DND-41 (cell line): ENCODE measurements at places on chromosomes 16 and 17.

DNA sequence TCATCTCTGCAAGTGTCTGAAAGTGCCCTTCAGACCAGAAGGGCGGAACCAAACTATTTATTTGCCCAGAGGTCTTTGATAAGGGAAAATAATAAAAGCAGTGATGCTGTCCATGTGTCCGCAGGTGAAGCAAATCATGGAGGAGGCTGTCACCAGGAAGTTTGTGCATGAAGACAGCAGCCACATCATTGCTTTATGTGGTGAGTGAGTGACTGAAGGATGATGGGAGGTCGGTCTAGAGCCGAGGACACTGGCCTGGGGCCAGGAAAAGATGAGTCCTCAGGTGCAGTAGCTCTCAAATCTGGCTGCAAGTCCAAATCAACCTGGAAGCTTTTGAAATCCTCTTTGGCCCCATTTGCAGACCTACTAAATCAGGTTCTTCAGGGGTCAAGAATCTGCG, 6.1 kb downstream of the SGSM2 start:
- DNase-seq = no peak

DNA sequence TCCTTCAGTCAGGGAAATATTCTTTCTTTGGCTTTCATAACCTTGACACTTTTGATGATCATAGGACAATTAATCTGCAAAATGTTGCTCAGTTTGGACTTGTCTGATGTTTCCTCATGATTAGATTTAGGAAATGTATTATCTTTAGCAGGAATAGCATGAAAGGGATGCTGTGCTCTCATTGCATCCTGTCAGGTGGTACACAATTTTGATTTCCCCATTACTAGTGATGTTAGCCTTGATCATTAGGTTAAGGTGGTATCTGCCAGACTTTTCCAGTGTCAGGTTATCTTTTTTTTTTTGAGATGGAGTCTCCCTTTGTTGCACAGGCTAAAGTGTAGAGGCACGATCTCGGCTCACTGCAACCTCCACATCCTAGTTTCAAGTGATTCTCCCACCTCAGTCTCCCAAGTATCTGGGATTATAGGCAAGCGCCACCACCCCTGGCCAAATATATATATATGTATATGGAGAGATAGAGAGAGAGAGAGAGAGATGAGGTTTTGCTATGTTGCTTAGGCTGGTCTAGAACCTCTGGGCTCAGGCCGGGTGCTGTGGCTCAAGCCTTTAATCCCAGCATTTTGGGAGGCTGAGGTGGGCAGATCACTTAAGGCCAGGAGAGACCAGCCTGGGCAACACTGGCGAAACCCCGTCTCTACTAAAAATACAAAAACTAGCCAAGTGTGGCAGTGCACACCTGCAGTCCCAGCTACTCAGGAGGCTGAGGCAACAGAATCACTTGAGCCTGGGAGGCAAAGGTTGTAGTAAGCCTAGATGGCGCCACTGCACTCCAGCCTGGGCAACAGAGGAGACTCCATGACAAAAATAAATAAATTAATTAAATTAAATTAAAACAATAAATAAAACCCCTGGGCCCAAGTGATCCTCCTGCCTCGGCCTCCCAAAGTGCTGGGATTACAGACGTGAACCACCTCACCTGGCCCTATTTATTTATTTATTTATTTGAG, 15.8 kb upstream of the CAVIN1 start:
- DNase-seq = peak; percentile 49

GRCh38 chr16:29700253-29700987, 21.4 kb downstream of the QPRT start:
- DNase-seq = peak; percentile 55

GRCh38 chr17:10139577-10139976, 58.8 kb downstream of the GAS7 start:
- DNase-seq = no peak

- no peak for DNase-seq
Measured at GRCh38 chr17:35239823-35240222, 3.0 kb upstream of the SLFN5 start.

GRCh38 chr17:62668091-62668804, 40.8 kb downstream of the MRC2 start:
- no peak for DNase-seq

GRCh38 chr17:80615376-80615775, 70.7 kb downstream of the RPTOR start:
- no peak for DNase-seq

- DNase-seq = no peak
Measured at GRCh38 chr17:64214950-64215349, 48.1 kb downstream of the TEX2 start.

DNA sequence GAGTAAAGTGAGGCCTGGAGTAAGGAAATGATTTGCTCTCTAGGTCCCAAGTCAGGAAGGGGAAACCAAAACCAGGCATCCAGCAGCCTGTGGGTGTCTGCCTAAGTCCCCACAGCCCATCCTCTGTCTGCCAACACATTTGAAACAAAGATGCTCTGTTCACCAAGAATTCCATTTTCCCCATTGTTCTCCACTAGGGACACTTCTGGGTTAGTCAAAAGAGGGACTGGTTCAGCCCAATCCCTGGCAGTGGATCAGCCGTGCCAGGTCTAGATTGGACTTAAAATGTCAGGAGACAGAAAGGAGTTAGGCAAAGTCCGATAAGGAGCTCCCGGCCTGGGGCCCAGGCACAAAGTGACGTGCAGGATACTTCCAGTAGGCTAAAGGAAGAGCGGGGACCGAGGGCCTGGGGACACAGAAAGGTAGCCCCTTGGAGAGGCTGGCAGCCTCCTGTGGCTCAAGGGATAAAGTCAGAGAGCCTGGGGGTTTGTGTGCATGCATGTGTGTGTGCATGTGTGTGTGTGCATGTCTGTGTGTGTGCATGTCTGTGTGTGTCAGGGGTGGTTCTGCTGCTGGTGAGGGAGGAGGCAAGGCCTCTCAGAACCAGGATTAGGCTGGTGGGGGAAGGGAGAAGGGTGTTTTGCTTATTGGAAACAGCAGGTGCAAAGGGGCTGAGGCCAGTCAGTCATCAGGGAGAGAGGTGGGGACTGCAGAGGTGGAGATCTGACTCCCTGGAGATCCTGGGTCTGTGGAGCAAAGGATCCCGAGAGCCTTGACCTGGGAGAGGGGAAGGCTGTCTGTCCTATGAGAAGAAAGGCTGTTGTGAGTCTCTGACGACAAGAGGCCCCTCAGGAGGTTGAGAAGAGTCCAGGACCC, 41.7 kb upstream of the IL34 start:
- DNase-seq = no peak

DNA sequence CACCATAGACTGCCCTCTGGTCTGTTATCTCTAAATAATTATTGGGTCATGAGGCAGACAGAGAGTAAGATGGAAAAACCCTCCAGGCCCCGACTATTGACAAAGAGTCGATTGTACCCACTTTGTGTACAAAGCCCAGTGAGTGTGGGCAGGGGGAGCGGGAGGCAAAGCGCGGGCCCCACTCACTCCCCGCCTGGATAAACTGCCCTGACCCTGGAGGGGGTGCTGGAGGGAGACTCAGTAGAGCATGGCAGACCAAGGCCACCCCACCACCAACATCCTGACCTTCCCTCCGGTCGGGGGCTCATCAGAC, 11.2 kb upstream of the CPSF4L start:
- no peak for DNase-seq

GRCh38 chr16:72371307-72372086, 199.5 kb upstream of the PMFBP1 start:
- no peak for DNase-seq

- DNase-seq = peak; percentile 35
Measured at GRCh38 chr17:18315562-18315922, 449 bp downstream of the SMCR8 start.

GRCh38 chr16:188674-189073, 8.4 kb downstream of the HBQ1 start:
- DNase-seq = peak; percentile 53

GRCh38 chr17:77599699-77600098, 358.8 kb upstream of the TNRC6C start:
- DNase-seq = no peak

GRCh38 chr16:89344458-89344834, 126.9 kb downstream of the ZNF778 start:
- no peak for DNase-seq

- DNase-seq = peak; percentile 77
Measured at GRCh38 chr17:18217412-18218015, 7.9 kb upstream of the LLGL1 start.

- DNase-seq = no peak
Measured at GRCh38 chr16:67731071-67731752, 12.1 kb upstream of the GFOD2 start.

GRCh38 chr17:77445760-77446532, 305.2 kb downstream of the SEC14L1 start:
- DNase-seq = peak; percentile 83

GRCh38 chr17:31008374-31009041, 37.7 kb downstream of the RNF135 start:
- no peak for DNase-seq

GRCh38 chr17:30161601-30162000, 45.0 kb downstream of the NSRP1 start:
- no peak for DNase-seq

- DNase-seq = no peak
Measured at GRCh38 chr16:81040131-81040530, 4.5 kb downstream of the ATMIN start.

DNA sequence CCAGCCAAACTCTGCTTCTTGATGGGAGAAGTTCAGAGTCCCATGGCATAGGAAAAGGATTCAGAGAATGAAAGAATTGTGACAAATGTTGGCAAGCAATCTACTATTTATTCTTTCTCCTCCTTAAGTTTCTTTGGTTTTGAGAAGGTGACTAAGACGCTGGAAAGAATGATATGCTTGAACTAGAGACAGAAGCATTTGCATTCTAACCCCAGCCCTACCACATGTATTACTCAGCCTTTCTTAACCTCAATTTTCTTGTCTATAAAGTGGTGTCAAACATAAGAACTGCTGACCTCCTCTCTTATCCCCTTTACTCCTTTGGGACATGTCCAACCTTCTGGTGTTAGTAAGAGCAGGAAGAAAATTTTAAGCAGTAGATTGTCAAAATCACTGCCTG, 124.7 kb downstream of the HS3ST2 start:
- no peak for DNase-seq

DNA sequence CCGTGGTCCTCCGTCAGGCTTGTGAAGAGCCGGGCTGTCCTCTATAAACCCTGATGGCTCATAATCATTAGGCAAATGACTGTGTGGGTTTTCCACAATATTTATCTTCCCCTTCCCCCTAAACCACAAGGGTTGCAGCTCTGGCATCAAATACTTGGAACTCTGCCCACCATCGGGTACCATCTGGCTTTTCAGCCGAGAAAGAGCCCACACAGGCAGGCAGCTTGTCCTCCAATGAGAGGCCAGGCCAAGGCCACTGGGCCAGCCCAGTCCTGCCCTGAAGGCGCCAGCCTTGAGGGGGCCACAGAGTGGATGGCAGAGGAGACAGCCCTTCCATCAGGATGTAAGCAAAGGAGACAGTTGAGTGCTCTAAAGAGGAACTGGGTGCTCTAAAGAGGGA, 31.8 kb upstream of the NAT9 start:
- DNase-seq = peak; percentile 9

- DNase-seq = no peak
Measured at GRCh38 chr17:44747566-44747965, 11.2 kb upstream of the ADAM11 start.

DNA sequence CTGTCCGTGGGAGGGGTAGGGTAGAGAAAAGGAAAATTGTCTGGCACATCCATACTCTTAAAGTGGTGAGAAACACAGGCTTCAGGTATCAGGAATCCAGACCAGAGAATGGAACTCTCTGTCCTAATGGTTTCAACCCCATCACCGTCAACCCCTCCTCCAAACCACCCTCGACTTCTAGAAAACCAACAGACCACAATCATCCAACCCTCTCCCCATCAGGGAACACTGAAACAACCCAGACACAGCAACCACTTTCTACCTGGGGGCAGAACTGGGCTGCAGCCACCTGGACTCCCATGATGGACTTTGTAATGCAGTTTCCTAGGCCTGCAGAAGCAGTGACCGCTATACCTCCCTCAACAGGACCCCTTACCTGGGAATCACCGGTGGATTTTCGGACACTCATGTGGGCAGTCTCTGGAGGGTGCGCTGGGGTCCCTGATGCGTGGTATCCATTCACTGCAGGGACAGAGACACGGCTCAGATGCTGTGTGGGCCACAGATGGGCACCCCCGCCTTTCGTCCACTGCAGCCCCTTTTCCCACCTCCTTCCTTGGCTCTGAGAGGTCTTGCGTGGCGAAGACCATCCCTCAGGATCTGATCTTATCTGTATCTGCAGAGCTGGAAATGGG, 64.3 kb upstream of the RCVRN start:
- no peak for DNase-seq

DNA sequence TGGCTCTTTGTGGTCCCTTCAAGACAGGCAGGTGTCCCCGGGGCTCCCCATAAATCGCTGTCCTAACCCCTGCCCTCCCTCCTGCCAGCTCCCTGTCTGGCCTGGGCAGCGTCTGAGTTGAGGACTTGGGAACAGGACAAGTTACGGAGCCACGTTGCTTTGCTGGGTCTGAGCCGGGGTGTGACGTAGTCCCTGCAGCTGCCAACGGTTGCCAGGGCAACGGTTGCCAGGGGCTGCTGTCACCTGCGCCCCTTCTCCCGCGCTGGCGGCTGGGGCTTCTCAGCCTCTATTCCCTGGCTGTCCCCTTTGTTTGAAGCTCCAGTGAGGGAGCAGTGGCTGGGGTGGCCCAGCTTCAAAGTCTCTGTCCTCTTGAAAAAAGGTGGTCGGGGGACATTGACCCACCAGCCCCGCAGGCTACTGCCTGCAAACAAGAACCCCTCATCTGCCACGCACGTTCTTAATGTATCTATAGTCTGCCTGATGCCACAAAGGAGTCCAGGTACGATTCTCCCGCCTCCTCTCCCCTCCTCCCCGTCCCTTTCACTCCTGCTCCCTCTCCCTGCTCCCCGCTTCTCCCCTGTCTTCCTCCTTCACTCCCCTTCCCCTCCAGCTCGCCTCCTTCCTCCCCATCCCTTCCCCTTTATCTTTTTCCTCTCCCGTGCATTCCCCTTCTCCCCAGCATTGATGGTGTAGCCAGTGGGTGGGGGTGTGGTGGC, 10.9 kb downstream of the ADGRG1 start:
- DNase-seq = peak; percentile 84

DNA sequence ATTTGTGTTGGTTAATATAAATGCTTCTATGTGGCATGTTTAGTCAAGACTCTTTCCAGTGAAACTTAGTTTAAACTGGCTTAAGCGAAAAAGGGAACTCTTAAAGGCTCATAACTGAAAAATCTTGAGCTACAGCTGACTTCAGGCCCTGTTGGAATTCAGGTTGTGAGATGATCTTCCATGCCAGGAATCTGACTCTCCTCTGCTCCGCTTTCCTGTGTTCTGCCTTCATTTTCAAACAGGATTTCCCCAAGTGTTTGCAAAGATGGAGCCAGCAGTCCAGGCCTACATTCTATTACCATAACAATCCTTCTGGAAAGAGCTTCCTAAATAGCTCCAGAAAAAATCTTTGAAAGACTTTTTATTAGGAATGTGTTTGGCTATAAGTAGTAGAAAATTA, 134.9 kb downstream of the NLK start:
- DNase-seq = no peak
